Activated CD4-positive, alpha-beta T cell treated with anti-CD3 and anti-CD28 coated beads, Interleukin-2, amount 10 ng/mL, durations not matched to agents 7 days and 5 days (primary cell): ENCODE measurements at places on chromosomes 4 and X. TPM values are rescaled to one million over a fixed set of nuclear protein-coding genes. Genes with fewer than 3 reads are reported as not detected.
A peak's percentile ranks its signal among the peaks of the same experiment; 100 is the strongest.

DNA sequence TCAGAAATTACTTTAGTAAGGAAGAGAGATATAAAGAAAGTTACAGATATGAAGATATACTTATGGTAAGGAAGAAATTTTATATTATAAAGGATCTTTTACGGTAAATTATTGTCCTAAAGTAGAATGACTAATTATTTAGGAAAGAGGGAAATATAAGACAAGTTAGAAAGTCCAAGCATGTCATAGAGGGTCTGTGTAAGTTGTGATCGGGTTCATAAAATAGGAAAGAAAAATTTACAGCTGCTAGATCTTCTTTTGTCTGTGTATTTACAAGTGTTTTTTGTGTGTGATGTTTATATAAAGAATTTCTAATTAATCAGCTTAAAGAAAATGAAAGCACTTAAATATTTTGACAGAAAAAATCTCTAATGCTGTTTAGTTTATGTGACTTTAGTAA is 1054.9 kb upstream of the DIAPH2 start:
- no peaks in the 10 kb centered on the region for H3K4me1 ChIP-seq
- no peak overlapping the region for H3K4me3 ChIP-seq
- no peak overlapping the region for H3K27ac ChIP-seq
- no peak for DNase-seq
- H3K36me3 ChIP-seq, result no peaks in the 10 kb centered on the region
- no peaks in the 10 kb centered on the region for H3K27me3 ChIP-seq

The TRIM60 gene
- not detected for total RNA-seq

GRCh38 chrX:110992611-110993010 is 103.4 kb upstream of the PAK3 start:
- H3K4me3 ChIP-seq, result no peak overlapping the region
- no peaks in the 10 kb centered on the region for H3K36me3 ChIP-seq
- H3K27me3 ChIP-seq, result no peaks in the 10 kb centered on the region
- H3K27ac ChIP-seq, result no peak overlapping the region
- peak; percentile 15 for DNase-seq

- no peak for DNase-seq
- peaks cover 2% of the 10 kb centered on the region for H3K27me3 ChIP-seq
- H3K36me3 ChIP-seq, result no peaks in the 10 kb centered on the region
Observed at GRCh38 chr4:47631161-47631560, 146.1 kb downstream of the ATP10D start.

- H3K36me3 ChIP-seq, result no peaks in the 10 kb centered on the region
- DNase-seq, result no peak
- no peak overlapping the region for H3K4me3 ChIP-seq
- no peaks in the 10 kb centered on the region for H3K27me3 ChIP-seq
- no peaks in the 10 kb centered on the region for H3K4me1 ChIP-seq
- no peak overlapping the region for H3K27ac ChIP-seq
Observed at GRCh38 chr4:79678472-79679202, 270.6 kb upstream of the GK2 start.

- DNase-seq, result no peak
- H3K27ac ChIP-seq, result no peak overlapping the region
- H3K27me3 ChIP-seq, result no peaks in the 10 kb centered on the region
- H3K36me3 ChIP-seq, result no peaks in the 10 kb centered on the region
Observed at GRCh38 chr4:177214935-177215334, 94.7 kb upstream of the NEIL3 start.

DNA sequence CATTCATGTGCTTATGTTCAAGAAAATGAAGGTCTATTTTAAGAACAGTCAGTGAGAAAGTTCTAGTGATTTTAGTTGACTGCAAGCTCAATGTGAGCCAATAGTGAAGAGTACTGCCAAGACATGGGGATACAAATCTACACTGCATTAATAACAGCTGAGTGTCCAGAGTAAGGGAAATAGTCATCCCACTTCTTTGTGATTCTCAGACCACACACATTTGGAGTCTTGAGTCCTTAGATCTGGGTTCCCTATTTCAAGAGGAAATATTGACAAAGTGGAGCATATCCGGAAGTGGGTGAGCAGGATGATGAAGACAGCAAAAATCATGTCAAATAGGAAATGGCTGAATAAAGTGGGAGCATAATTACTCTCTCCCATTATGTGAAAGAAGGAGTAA is 171.1 kb downstream of the LARP7 start:
- H3K27ac ChIP-seq, result no peak overlapping the region
- no peak for DNase-seq
- H3K36me3 ChIP-seq, result no peaks in the 10 kb centered on the region
- no peak overlapping the region for H3K4me3 ChIP-seq
- no peaks in the 10 kb centered on the region for H3K4me1 ChIP-seq

DNA sequence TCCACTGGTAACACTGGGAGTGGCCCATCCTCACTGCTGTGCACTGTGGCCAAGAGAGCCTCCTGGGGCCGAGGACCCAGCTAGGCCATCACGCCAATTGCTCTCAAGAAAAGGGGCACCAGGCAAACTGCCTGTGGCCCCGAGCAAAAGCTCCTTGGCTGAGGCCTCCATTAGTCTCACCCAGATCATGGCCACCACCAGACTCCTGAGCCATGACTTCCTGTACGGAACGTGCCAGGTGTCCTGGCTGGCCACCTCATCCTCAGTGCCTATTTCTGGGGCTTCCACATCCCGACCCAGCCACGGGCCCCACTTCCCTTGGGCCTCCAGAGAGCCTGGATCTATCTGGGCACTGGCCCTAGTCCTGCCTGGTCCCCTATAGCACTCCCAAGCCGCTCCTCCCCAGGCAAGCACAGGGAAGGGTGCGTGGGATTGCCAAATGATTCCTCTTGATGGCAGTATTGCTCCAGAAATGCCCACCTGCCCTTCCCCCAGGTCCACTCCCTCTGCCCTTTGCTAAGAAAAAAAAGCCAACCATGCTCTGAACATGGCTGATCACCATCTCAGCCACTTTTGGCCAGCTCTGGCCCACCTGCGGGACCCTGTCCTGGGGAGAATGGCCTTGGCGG is 212.6 kb upstream of the AGTR2 start:
- no peaks in the 10 kb centered on the region for H3K27me3 ChIP-seq
- H3K4me1 ChIP-seq, result no peaks in the 10 kb centered on the region
- H3K36me3 ChIP-seq, result no peaks in the 10 kb centered on the region
- no peak overlapping the region for H3K4me3 ChIP-seq
- H3K27ac ChIP-seq, result no peak overlapping the region

The AKAP14 gene
- not detected for total RNA-seq

DNA sequence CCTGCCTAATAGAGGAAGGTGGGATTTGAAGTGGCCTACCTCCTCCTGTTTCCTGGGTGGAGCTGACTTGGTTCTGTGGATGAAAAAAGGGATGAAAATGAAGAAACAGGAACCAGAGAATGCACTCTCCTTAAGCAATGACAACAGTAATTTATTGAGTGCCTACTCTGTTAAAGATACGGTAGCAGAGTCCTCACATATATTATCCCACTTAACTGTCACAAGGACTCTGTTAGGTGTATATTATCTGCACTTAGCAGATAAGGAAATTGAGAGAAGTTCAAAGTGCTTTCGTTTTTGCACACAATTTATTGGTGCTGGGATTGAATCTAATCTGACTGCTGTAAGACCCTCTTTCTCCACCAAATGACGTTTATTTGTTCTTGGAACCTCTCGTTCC is 301.2 kb downstream of the PACRGL start:
- H3K36me3 ChIP-seq, result no peaks in the 10 kb centered on the region
- H3K27ac ChIP-seq, result no peak overlapping the region
- no peak overlapping the region for H3K4me3 ChIP-seq
- no peaks in the 10 kb centered on the region for H3K27me3 ChIP-seq
- no peak for DNase-seq

GRCh38 chrX:124378643-124379042 is 32.3 kb downstream of the SH2D1A start:
- no peak overlapping the region for H3K4me3 ChIP-seq
- H3K27ac ChIP-seq, result no peak overlapping the region
- peaks cover 40% of the 10 kb centered on the region for H3K4me1 ChIP-seq
- H3K27me3 ChIP-seq, result no peaks in the 10 kb centered on the region

The DDIT4L gene
- not detected for total RNA-seq

GRCh38 chr4:56410247-56411062 is 23.2 kb upstream of the AASDH start:
- no peak overlapping the region for H3K4me3 ChIP-seq
- H3K27ac ChIP-seq, result peak overlapping the region; percentile 36
- DNase-seq, result no peak
- peaks cover 15% of the 10 kb centered on the region for H3K4me1 ChIP-seq
- no peaks in the 10 kb centered on the region for H3K27me3 ChIP-seq

GRCh38 chr4:13762130-13762529 is 134.6 kb upstream of the BOD1L1 start:
- no peaks in the 10 kb centered on the region for H3K4me1 ChIP-seq
- DNase-seq, result no peak
- H3K27me3 ChIP-seq, result no peaks in the 10 kb centered on the region
- no peak overlapping the region for H3K27ac ChIP-seq

The ATOH1 gene
- total RNA-seq, result not detected

- H3K27ac ChIP-seq, result no peak overlapping the region
- peaks cover 4% of the 10 kb centered on the region for H3K27me3 ChIP-seq
- H3K36me3 ChIP-seq, result no peaks in the 10 kb centered on the region
- no peaks in the 10 kb centered on the region for H3K4me1 ChIP-seq
- DNase-seq, result no peak
- H3K4me3 ChIP-seq, result no peak overlapping the region
Observed at GRCh38 chr4:80532674-80533333, 197.3 kb downstream of the CFAP299 start.

The RAB9B gene
- 0.48 TPM for total RNA-seq

- no peaks in the 10 kb centered on the region for H3K4me1 ChIP-seq
- H3K4me3 ChIP-seq, result no peak overlapping the region
- H3K36me3 ChIP-seq, result no peaks in the 10 kb centered on the region
- no peak for DNase-seq
- H3K27ac ChIP-seq, result no peak overlapping the region
Observed at GRCh38 chr4:7630568-7631287, 196.0 kb upstream of the PSAPL1 start.

GRCh38 chr4:94577136-94577535 is 125.4 kb downstream of the PDLIM5 start:
- no peak for DNase-seq
- H3K4me3 ChIP-seq, result no peak overlapping the region
- H3K36me3 ChIP-seq, result no peaks in the 10 kb centered on the region

DNA sequence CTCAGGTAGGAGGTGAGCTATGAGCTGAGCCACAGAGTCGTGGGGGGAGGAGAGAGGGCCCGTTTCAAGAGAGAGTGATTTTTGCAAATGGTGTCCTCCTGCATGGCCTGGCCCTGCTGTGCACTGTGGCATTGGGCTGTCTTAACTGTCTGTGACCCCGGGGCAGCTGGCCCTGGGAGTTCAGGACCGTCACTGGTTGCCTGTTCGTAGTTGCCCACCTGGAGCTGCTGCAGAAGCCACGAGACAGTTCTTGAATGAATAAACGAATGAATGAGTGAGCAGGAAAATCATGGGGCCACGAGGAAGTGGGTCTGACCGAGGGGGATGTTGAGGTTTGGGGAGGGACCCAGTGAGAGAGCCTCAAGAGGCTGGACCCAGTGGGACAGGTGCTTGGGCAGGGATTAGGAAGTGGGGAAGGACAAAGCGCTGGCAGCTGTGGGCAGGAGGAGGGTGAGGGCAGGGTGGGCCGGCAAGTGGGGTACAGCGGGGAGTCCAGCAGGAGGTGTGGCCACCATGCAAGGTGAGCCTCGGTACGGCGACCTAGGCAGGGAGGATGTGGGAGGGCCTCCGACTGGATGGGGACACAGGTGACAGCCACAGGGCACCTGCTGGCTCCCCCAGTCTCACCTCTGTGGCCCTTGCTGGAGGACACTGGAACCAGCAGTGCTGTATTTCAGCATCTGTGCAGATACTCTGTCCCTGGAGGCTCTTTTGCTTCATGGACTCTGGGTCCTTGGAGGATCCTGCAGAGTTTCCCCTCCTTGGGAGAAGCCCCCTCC is 10.2 kb downstream of the RGS12 start:
- H3K27ac ChIP-seq, result peak overlapping the region; percentile 94
- H3K4me1 ChIP-seq, result peaks cover 55% of the 10 kb centered on the region
- no peaks in the 10 kb centered on the region for H3K36me3 ChIP-seq
- peak overlapping the region; percentile 75 for H3K4me3 ChIP-seq
- peaks cover 33% of the 10 kb centered on the region for H3K27me3 ChIP-seq

The GAGE2A gene
- not detected for total RNA-seq

The NXF2 gene
- total RNA-seq, result not detected

The TKTL2 gene
- total RNA-seq, result not detected

The DGAT2L6 gene
- total RNA-seq, result not detected

The FAM9B gene
- total RNA-seq, result not detected

The XAGE1A gene
- total RNA-seq, result not detected

GRCh38 chr4:26288355-26288909 is 32.4 kb upstream of the RBPJ start:
- peak overlapping the region; percentile 3 for H3K27ac ChIP-seq
- peak; percentile 8 for DNase-seq
- no peaks in the 10 kb centered on the region for H3K27me3 ChIP-seq
- H3K4me3 ChIP-seq, result no peak overlapping the region
- H3K36me3 ChIP-seq, result no peaks in the 10 kb centered on the region

DNA sequence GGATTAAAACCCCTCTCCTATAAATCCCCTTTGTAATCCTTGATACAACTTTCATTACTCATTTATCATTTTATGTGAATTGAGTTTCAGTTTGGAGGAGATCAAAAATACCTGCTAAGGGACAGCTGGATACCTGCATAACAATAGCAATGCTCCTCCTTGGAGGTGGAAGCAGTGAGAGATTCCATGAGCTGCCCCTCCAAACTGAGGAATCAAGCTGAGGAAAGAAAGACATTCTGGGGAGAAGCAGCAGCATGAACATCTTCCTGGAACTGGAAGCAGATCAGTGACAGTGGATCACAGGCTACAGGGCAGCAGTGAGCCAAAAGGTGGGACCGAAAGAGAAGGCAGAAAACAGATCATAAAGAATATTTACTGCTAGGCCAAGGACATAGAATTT is 199.8 kb upstream of the CNKSR2 start:
- no peak for DNase-seq
- H3K36me3 ChIP-seq, result no peaks in the 10 kb centered on the region
- H3K27me3 ChIP-seq, result no peaks in the 10 kb centered on the region
- H3K4me1 ChIP-seq, result no peaks in the 10 kb centered on the region

DNA sequence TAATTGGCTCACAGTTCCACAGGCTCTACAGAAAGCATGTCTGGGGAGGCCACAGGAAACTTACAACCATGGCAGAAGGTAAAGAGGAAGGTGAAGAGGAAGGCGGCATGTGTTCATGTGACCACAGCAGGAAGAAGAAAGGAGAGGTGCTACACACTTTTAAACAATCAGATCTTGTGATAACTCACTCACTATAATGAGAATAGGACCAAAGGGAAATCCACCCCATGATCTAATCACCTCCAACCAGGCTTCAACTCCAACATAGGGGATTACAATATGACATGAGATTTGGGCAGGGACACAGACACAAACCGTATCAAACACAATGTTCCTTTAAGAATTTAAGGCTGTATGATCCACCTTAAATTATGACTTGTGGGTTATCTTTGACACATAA is 10.5 kb upstream of the PGM2 start:
- peaks cover 2% of the 10 kb centered on the region for H3K27me3 ChIP-seq
- H3K4me3 ChIP-seq, result no peak overlapping the region
- peak; percentile 21 for DNase-seq
- H3K27ac ChIP-seq, result peak overlapping the region; percentile 82
